ENCODE measurements at places on chromosomes 1 and 21.

DNA sequence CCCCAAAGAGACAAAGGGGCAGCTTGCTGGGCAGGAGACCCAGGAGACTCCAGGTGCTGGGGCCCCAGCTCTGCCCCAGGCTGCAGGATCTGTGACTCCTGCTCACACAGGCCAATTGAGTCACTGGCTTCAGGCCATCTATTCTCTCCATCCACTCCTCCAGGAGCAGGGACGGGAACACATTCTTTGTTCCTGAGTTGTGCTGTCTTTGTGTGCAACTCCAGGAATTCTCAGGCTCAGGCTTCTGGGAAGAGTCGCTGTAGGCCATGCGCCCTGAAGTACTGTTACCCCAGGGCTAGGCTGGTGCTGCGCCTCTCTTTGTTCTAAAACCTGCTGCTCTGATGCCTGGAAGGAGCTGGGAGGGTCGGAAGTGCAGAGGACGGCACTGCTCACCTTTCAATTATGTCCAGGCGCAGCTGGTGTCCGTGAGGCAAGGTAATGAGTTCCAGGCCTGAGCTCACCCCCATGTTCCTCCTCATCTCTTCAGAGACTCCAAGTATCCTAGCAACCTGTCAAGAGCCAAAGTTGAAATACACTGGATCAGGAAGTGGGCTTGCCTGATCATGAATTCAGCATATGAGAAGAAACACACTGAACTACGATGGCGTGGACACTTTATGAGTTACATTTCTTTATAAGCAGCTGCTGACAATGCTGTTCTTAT is 105.9 kb downstream of the BCAR3 start:
- DNase-seq = no peak

DNA sequence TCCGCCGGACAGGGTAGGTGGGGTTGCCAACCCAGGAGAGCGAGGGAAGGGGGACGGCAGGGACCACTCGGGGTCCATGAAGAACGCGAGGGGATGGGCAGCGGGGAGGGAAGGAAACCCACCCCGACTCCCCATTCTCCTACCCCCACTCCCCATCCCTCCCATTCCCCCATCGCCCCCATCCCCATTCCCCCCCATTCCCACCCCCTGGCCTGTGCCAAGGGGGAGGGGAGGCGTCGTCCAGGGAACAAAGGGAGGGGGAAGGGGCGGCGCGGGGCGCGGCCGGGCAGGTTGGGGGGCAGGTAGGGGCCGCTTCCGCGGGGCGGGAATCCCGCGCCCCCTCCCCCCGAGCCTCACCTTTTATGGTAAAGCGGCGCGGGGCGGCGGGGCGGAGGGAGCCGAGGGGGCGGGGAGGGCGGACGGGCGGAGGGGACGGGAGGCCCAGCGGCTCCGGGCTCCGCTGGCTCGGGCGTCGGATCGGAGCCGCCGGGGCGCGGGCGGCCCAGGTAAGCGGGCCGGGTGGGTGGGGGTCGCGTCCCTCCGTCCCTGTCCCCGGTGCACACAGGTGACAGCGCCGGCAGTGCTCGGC is at the start of gene FBLIM1:
FBLIM1 (plus strand) TSS at position 453 of the 589 bp plus-strand sequence. CDS start 6,189 bp downstream, outside the sequence.
- DNase-seq = no peak

- no peak for DNase-seq
Measured at GRCh38 chr21:14535702-14536101, 10.4 kb downstream of the SAMSN1 start.

- no peak for DNase-seq
Measured at GRCh38 chr1:246169019-246169418, 338.1 kb downstream of the SMYD3 start.

DNA sequence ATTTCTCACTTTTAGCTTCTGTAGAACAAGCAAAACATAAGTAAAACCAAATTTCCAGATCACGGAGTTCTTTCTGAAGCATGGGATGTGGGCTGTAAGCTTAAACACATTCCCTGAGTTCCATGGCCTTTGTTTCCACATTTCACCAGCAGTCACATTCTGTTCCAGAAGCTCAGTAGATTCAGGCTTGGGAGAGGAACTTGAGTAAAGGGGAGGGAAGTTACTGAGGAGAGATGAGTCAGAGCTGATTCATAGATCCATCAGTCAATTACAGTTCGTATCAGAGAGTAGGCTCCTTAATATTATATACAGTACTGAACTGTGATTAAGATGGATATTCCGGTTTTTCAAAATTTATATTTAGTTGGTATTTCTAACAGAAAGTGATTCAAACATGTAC is 614.3 kb downstream of the NCAM2 start:
- DNase-seq = no peak

- no peak for DNase-seq
Measured at GRCh38 chr1:182637769-182638168, 33.6 kb upstream of the RGS16 start.

GRCh38 chr1:59664166-59664565 is 150.6 kb upstream of the HOOK1 start:
- DNase-seq = no peak

GRCh38 chr1:224067621-224068457 is 46.1 kb upstream of the FBXO28 start:
- no peak for DNase-seq

DNA sequence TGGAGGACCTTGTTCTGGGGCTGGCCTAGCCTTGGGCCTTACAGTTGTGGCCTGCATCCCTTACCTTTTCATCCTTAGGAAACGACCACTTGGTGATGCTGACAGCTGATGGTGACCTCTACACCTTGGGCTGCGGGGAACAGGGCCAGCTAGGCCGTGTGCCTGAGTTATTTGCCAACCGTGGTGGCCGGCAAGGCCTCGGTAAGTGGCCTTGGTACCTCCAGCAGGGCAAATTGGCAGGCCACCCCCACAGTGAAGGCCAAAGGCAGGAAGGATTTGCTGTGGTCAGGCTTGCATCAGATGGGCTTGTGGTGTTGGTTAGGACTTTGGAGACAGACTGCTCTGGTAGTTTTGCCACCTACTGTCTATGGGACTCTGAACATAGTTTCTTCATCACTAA is 17.7 kb upstream of the TRNAU1AP start:
- DNase-seq = no peak

GRCh38 chr1:187477103-187477502 is 648.4 kb downstream of the PLA2G4A start:
- DNase-seq = no peak

- no peak for DNase-seq
Measured at GRCh38 chr1:53148123-53148522, 5.7 kb upstream of the SLC1A7 start.

DNA sequence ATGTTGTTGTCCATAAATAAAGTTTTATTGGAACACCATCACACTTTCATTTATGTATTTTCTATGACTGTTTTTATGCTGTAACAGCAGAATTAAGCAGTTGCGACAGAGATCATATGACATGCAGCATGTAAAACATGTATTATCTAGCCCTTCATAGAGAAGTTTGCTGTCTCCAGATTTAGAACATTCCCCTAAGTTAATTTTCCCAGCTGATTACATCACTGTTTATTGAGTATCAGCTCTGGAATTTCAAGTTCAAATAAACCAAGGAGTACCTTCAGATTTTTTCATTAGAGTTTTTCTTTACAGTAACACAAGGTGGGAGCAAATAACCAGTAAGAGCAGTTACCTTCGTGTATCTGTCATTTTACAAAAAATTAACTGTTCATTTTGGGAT is 792.8 kb downstream of the USP25 start:
- no peak for DNase-seq

- DNase-seq = no peak
Measured at GRCh38 chr1:231369282-231369681, 31.2 kb downstream of the SPRTN start.

DNA sequence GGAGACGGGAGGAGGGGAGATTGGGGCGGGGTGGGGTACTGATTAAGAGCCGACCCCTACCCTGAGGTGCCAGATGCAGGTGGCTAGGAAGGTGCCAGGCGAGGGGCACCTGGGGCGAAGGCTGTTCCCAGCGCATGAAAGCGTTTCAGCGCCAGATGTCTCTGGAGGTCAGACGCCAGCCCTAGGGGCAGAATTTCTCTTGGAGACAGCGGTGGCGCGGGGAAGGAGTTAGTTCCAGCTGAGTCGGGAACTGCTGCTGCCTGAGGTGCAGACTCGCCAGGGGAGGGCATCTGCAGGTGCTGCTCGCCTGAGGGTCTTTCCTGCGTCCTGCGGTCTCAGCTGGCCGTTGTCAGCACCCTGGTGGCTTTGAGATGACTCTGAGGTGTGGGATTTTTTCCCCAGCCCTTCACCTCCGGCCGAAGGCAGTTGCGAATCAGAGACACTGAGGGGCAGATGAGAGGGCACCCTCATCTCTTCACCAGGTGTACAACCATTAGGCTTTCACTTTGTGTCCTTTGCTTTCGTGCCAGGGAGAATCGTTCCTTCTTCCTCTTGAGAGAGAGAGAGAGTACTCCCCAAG is 539 bp downstream of the CGN start:
- no peak for DNase-seq

GRCh38 chr1:241012708-241013340 is 344.2 kb downstream of the RGS7 start:
- DNase-seq = no peak

GRCh38 chr1:232334811-232335210 is 295.1 kb downstream of the SIPA1L2 start:
- DNase-seq = no peak

- no peak for DNase-seq
Measured at GRCh38 chr1:25617625-25618432, 1.2 kb downstream of the MAN1C1 start.

- DNase-seq = no peak
Measured at GRCh38 chr1:57131257-57131656, 165.4 kb upstream of the C8B start.

DNA sequence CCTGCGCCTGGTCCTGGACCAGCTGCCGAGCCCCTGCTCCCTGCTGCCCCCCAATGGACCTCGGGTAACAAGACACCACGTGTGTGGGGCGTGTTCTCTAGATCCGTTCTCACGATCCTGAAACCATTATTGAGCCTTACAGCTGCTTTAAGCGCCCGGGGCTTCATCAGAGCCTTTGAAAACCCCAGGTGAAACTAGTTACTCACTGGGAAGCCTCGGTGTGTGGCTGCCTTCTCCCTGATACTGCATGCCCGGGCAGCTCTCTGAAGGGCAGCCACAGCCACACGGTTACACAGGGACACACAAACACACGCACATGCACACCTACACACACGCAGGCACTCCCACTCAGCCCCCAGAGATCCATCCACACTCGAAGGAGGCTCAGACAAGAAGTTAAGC is 5.3 kb downstream of the HES2 start:
- no peak for DNase-seq

- no peak for DNase-seq
Measured at GRCh38 chr1:245133995-245134715, 20.6 kb upstream of the KIF26B start.

- no peak for DNase-seq
Measured at GRCh38 chr1:77333501-77333900, 51.7 kb downstream of the AK5 start.

- DNase-seq = no peak
Measured at GRCh38 chr1:170789063-170789462, 125.1 kb downstream of the PRRX1 start.

DNA sequence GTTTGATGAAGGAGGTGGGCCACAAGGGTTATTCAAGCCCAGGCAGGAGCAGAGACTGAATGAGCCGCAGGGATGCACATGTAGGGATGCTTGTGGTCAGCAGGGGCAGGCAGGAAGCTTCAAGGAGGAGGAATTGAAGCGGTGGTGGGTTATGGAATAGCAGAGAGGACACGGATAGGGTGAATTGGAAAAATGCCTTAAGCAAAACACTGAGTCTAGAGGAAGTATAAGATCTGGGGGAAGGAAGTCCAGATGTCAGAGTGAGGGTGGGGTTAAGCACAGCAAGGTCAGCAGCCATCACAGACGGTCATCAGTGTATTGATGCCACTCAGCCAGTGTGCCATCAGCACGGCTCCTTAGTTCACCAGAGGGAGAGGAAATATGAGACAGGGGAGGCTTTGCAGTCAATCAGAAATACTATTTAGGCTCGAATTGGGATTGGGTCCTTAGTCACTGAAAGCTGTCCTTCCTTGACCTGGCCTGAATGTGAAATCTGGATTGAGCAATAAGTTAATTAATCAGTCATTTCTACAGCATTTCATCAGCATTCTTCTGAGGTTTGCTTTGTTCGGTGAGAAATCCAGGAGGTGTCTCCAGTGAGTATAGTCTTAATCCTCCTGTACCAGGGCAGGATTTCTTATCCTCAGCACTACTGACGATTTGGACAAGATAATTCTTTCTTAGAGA is 6.0 kb upstream of the LCE1F start:
- DNase-seq = no peak

DNA sequence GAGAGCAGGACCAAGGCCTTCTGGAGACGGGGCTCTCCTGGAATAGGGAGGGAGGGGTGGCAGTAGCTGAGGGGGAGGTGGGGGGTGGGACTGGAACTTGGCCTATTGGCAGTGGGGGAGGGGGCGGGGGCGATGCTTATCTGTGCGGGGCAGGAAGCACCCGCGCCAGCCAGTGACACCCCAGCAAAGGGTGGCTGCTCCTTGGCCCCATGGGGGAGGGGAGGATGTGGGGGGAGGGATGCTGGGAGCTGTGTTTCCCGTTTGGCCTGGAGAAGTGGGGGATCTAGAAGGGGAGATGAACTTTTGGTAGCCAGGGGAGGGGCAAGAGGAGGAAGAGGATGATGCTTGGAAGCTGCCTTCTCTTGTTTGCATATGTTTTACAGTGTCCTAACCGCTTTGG is 11.0 kb downstream of the ZBTB7B start:
- DNase-seq = peak; percentile 48

Data from T-helper 22 cell (primary cell).